ENCODE measurements at places on chromosomes 3 and 15. TPM values are rescaled to one million over a fixed set of nuclear protein-coding genes. Genes with fewer than 3 reads are reported as not detected.
A peak's percentile ranks its signal among the peaks of the same experiment; 100 is the strongest.

DNA sequence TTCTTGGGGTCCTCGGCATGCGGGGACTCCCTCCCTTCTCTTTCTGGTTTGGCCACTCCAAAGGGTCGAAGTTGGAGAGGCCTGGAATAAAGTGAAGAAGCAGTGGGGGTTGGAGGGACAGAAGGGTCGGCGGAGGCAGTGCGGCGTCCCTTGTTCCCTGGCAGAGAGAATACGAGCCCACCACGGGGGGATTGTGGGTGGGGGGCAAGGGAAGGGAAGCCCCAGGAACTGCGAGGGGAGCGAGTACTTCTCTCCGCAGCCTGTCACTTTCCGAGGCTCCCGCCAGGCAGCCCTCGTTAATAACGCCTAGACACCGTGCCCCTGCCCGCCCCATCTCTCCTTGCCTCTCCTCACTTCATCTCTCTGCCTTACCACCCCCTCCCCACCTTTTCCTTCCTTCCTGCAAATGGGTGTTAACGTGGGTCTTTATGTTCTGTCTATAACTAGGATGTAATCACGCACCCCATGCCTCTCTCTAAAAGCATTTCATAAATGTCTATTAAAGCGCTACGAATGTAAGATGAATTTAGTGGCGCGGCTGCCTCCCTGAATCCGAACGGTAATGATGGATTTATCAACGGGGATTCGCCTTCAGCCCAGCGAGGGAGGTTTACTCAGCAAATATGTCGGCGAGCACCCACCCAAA, 13.7 kb downstream of the NR2F2 start:
- no peak for DNase-seq

DNA sequence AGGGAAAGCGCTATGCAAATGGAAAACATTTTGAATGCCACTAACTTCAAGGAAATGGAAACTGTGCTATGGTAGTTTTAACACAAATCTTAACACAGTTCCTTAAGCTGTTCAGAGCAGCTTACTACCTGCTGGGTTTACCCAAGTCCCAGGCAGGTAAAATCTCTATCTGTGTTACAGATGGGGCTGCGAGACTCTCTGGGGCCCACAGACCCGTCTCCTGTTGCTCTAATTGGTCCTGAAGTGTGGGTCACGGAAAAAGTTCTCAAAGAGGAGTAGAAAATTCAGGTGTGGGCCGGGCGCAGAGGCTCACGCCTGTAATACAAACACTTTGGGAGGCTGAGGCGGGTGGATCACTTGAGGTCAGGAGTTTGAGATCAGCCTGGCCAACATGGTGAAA, 16.9 kb upstream of the ZFYVE19 start:
- DNase-seq = no peak

- no peak for DNase-seq
These were observed 6.0 kb downstream of the NRG4 start for GRCh38 chr15:76006136-76006778.

DNA sequence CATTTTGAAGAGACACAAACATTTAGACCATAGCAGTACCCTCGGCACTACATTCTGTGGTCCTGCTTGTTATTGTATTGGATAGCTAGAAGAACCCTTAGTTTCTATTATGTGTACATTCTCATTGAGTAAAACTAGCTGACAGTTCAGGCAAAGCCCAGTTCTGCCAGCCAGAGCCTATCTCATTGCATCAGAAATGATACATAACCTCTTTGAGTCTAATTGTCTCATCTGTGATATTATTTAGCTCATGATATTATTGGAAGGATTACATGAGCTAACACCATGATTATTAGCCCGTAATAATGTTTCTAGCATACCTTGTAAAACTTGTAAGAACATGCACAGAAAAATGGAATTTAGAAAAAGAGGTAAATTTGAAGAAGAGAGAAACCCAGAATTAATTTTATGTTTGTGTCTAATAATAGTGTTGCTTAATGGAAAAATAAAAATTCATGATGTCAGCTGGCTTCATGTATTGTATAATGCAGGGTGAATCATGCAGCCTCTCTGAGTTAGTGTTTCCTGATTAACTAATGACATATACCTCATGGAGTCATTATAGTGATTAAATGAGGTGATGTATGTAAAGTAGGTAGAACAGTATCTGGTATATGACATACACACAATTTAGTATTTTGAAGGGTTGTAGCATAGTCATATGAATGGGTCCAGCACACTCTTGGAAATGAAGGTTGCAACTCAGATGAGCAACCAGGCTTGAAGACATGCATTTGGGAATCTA, 339.4 kb upstream of the GRM7 start:
- DNase-seq = no peak

GRCh38 chr3:77915336-77915735, 875.4 kb downstream of the ROBO2 start:
- DNase-seq = no peak

- peak; percentile 57 for DNase-seq
These were observed 835 bp downstream of the SEMA5B start for GRCh38 chr3:123026565-123027291.

DNA sequence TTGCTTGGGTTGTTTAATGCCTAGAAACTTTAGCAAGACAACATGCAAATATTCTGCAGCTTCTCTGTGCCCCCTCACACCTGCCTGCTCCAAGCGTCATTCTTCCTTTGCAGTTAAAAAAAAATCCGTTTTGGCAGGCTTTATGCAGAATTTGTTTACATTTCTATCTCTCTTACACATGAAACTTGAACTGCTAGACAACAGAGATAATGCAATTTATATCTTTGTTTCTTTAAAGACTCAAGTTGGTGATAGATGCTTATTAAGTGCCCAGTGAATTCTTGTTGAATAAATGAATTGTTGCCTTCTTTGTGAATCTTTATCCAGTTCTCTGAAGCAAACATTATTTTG, 53.2 kb downstream of the CHST2 start:
- DNase-seq = no peak

DNA sequence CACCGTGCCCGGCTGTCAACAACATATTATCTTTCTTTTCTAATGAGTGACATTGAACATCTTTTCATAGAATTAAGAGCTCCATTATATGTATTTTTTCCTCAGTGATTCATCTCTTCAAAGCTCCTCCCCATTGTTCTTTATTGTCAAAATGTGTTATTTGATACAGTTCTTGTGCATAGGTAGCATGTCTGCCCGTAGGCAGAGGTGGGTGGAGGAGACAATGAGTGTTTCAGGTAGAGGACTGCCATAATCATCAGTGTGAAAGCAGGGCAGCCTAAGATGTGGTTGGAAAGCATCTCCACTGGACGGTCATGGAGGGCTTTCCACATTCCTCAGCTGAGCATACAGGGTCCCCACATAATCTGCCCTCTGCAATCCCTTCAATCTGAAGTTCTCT, 452.0 kb upstream of the MCTP2 start:
- DNase-seq = no peak

- DNase-seq = no peak
These were observed 1.4 kb downstream of the MAP6D1 start for GRCh38 chr3:183823963-183824362.

DNA sequence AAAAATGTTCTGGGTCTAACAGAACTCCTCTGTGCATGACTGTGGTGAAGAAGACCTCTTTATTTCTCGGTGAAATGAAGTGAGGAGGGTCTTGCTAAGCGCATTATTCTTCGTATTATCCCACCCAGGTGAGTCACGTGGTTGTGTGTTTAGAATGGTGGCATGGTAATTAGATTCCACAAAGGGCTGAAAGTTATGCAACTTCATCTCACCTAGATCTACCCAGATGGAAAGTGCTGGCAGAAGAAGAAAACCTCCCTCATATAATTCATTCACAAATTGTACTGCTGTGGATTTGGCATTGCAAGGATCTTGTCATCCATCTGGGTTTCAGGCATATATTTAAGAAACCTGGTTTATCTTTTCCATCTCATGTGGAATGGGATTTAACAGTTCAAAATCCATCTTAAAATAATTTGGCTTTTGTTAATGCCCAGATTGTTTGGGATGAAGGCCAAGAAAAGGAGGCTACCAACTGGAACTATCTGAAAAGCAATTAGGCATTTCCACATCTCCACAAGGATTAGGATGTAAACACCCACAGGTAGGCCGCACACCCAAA, 175.3 kb downstream of the PLCL2 start:
- DNase-seq = no peak

GRCh38 chr3:150544726-150545125, 1.6 kb downstream of the SERP1 start:
- no peak for DNase-seq

DNA sequence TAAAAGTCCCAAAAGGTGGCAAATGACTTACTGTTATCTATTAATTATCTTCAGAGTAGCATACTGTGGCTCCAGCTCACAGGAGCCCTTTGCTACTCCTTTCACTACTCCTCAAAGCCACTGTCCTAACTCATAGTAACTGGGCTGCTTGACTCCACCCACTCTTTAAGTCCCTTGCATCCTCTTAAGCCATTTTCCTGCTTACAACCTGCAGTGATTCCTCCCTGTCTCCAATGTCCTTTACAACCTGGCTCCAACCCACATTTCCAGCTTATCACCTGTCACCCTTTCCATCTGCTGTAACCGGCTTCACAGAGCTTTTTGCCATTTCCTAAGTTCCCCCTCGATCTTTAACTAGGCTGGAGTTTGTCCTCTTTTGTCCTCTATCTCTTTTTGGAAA, 388.1 kb downstream of the FGF12 start:
- no peak for DNase-seq

DNA sequence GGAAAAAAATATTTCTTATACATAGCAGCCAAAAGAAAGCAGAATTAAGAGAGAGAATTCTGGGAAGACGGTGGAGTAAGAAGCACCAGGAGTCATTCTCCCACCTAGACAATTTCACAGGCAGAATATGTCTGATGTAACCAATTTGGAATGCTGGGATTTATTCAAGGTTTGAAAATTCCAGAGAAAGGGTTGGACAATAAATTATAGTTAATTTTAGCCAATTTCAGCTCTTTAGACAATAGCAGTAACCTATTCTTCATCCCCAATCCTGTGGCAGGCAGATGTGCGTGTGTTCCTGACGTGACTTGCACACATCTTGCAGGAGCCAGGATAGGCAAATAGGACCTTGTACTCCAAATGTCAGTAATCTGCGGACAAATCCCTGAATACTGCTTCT, 541.0 kb upstream of the NAALADL2 start:
- DNase-seq = no peak

DNA sequence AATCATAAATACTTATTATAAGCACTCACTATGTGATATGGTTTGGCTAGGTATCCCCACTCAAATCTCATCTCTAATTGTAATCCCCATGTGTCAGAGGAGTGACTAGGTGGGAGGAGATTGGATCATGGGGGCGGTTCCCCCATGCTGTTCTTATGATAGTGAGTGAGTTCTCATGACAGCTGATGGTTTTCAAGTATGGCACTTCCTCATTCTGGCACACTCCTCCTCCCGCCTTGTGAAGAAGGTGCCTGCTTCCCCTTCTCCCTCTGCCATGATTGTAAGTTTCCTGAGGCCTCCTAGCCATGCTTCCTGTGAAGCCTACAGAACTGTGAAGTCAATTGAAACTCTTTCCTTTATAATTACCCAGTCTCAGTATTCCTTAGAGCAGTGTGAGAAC, 53.3 kb upstream of the CHMP2B start:
- no peak for DNase-seq

DNA sequence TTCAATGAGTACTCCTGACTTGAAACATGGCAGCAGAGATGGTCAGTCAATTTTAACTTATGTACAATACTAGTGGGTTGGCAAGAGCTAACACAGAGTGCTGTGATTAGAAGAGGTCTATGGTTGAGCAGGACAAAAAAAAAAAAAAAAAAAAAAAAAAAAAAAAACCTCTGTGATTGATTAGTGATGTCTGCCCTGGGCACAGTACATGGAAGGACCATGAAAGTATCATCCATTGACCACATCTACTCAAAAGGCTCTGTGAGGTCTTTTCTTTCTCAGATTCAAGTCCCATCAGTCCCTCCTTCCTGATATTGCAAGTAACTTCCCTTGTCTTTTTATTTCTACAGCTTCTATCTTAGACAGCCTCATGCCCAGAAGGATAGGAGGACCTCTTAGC, 59.6 kb downstream of the NTRK3 start:
- no peak for DNase-seq

DNA sequence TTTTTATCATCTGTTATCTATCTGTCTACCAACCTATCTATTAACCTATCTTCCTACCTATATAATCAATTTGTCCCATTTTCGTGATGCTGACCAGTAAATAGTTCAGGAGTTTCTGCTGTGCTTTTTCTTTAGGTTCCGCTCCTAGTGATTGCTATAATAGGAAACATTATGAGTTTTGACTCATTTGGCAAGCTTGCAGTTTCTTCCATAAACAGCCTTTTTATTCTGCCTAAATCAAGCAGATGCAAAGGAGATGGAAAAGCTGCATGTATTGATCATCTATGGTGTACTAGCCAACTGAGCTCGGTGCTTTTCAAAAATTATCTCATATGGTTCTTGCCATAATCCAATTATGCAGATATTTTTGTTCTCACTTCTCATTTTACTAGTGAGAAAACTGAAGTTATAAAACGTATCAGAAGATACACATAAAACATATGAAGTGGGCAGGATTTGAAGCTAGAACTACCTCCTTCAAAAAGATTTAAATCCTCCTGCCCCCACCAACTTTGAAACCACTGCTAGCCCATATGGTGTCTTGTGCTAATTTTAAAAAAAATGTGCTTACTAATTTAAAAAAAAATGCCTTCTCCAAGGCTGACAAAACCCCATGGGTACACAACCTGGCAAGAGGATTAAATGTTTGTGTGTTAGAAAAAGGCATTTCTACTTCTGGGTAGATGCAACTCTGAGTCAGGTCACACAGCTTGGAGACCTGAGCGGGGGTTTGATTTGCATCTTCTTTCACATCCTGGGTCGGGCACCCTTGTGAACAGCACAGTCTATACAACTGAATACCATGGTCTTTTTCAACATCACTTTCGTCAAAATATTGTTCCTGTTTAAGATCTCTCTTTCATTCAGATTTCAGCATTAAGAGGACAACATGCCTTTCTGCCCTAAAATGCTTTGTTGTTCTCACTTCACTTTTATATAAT, 267.0 kb downstream of the CHL1 start:
- DNase-seq = no peak

DNA sequence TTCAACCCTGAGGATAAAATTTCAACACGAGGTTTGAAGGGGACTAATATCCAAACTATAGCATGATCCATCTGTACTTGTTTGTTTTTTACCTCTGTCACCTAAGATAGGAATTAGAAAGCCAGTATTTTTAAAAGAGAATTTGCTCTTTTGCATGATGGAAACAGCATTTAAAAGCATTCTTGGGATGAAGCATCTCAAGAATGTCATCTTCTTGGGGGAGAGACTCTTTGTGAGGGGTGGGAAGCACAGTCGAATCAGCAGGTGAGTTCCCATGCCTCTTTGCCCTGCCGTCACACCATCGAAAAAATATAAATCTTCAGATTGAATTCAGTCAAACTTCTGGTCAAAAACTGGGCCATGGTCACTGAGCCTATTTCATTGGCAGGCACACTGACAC, 55.3 kb upstream of the BCHE start:
- DNase-seq = no peak

Gene TMEM108
- 9.0 TPM for total RNA-seq

Gene PLA2G4F
- not detected for total RNA-seq

Gene ARL14
- not detected for total RNA-seq

Gene SLC2A2
- total RNA-seq = not detected

Gene ABHD5
- total RNA-seq = 8.1 TPM

Gene C3orf70
- total RNA-seq = 44.5 TPM

Gene ZNF620
- total RNA-seq = 18.6 TPM

Gene CPN2
- total RNA-seq = not detected

Gene IGSF10
- 0.05 TPM for total RNA-seq

Gene SRGAP3
- 197 TPM for total RNA-seq

Gene CHRNB4
- 71.6 TPM for total RNA-seq

Gene CCR9
- not detected for total RNA-seq

Gene DAPK2
- 2.6 TPM for total RNA-seq

Data from glutamatergic neuron (in vitro differentiated cells).